ENCODE measurements at places on chromosomes 2 and 18.

DNA sequence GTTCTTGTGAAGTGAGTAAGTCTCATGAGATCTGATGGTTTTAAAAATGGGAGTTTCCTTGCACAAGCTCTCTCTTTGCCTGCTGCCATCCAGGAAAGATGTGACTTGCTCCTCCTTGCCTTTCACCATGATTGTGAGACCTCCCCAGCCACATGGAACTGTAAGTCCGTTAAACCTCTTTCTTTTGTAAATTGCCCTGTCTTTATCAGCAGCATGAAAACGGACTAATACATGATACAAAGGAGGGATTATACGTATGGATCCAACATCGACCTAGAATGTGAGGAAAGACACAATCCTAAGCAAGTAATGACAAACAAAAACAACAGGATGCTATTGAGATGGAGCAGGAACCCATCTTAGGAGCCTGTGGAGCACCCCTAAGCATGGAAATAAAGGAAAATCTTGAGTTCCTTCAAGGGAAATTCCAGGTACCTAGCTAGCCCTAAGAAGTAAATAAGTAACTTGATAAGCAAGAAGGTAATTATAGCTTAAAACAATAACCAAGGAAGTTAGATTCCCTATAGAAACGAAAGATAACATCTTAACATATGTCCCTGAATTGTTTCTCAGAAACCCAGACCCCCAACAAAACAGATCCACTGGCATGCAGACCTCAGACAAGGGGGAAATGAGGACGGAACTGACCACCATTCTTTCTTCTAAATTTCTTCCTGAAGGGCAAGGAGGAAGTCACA lies 1.5 kb upstream of the TNFRSF11A start:
- DNase-seq: no peak

DNA sequence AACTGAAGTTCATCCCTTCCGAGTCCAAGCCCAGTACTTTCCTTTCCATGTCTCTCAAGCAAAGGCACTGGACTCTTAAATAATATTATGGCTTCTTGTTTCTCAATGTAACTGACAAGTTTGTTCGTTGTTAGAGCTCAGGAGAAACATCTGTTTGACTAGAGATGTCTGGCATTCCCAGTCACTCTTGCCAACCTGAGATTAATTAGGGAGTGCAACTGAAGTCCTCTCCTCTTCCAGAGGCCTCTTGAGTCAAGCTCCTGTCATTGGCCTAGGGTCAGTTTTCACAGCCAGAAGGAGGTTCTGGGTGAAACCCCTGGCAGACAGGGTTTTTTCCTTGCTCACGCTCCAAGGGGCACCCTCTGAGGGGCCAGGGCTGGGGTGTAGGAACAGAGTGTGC lies 196.1 kb downstream of the AGPS start:
- no peak for DNase-seq

DNA sequence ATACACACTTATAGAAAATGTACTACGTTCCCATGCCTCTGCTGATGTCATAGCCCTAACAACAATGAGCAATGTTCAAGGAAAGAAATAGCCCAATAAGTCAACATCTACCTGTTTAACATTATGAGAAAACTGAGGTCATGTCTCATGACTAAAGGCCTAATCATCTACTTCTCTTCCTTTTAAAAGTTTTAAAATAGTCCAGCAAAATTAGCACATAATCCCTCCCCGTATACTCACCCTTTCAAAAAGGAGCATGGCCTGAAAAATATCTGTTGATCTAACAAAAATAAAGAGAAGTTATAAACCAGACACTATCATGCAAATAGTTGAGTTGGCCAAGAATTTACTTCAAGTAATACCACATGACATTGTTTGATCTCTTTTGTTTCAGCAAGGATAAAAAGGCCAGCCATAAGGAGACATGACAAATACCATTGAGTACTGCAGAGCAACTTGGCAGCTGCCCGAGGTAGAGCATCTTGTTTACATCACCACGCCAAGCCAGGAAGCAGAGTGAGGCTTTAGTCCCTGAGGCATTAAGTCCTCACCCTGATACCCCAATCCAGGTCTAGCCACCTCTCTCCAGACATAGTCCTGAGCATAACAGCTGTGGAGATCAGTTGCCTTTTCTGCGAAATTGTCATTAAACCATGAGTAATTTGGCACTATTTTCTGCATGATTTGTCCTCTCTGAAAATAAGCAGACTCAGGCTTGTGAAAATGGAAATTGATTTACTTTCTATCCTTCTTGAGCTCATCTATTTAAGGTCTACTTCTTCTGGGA lies 137.4 kb upstream of the ETAA1 start:
- DNase-seq: no peak

DNA sequence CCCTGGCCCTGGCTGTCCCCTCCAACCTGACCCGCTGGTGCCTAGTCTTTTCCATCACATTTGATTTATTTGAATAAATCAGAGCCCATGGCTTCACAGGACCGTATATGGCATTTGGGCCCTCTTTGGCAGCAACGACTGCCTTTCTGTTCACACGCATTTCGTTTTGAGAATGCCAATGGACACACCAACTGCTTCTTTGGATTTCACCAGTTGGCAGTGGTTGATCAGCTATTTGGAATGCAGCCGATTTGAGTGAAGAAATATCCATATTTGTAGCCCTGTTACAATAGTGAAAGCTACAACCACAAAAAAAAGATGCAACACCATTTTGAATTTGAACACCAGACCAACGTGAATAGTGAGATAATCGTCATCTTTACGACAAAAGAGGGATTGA lies 56.5 kb downstream of the GNAL start:
- no peak for DNase-seq

- DNase-seq: no peak
These were observed 1.4 kb downstream of the GPR35 start for GRCh38 chr2:240626531-240627300.

- no peak for DNase-seq
These were observed 15.1 kb upstream of the NMUR1 start for GRCh38 chr2:231545105-231545902.
